ENCODE measurements at places on chromosomes 1 and 21.

DNA sequence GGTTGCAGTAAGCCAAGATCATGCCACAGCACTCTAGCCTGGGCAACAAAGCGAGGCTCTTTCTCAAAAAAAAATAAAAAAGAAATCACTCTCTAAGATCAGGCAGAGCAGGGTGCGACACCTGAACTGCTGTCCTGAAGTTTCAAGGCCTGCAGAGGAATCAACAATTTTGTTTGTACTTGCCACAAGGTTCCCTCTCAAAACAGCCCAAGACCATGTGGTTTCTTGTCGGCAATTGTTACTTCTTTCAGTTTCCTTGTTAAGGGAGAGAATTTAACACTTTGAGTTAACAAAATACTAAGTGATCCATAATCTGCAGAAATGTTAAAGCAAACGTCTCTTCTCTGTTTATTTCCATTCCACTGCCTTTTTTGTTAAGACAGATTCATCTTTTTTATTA lies 36.5 kb downstream of the MACO1 start:
- no peak for DNase-seq

GRCh38 chr21:17402937-17403336 lies 109.9 kb upstream of the CXADR start:
- no peak for DNase-seq

GRCh38 chr1:199124351-199124750 lies 485.5 kb downstream of the PTPRC start:
- DNase-seq, result peak; percentile 27

GRCh38 chr1:54238353-54239034 lies 38.5 kb downstream of the MRPL37 start:
- no peak for DNase-seq

DNA sequence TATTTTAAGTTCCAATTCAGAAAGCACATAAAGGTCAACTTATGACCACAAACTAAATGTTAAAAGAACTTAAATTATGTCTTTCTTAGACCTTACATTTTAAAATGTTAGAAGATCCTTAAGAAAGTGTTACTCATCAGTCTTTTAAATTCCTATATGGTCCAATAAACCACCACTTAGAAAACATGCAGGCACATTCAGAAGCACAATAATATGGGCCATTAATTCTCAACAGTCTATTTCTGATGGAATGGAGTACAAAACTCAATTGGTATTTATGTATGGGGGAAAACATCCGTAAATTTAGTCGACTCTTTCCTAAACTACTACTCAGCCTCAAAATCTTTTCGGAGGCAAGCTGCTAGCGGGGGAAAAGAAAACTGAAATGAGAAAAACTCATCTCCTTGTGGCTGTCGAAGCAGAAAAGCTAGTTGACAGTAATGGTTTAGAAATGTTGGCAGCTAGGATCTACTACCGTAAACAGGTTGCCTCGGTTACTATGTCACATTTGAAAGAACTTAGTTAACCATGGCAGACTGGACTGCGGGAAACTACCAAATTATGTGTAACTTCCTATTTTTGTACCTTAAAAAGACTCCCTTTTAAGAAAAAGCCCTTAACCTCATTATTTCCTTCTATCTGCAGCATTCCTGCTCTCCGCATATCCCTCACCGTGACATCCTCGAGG lies 1.0 kb downstream of the TRMT1L start:
- DNase-seq, result peak; percentile 46

GRCh38 chr1:171816300-171816901 lies 24.9 kb upstream of the DNM3 start:
- DNase-seq, result no peak

DNA sequence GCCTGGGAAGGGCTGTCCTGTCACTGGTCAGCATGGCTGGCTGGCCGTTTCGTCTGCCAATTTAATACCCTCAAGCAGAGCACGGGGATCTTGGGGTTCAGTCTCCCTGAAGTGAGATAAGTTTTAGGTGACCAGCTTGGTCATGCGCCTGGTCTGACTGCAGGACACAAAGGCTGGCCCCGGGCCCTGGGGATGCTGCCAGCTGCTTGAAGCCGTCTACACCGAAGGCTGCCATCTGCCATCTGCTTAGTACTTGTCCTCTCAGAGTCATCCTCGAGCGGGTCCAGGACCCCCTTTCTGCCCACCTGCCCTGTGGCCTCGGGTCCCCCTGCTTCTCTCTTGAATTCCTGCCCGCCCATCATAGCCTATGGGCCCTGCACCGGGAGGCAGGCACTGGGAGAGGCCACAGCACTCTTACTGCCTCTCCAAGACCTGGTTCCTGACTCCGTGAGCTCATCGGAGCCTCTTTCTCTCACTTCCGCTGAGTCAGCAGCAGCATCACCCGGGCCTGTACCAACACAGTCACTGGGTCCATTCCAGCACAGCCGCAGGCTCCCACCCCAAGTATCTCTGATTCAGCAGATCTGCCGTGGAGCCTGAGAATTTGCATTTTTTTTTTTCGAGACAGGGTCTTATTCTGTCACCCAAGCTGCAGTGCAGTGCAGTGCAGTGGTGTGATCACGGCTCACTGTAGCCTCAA lies 7.0 kb downstream of the FBLIM1 start:
- peak; percentile 65 for DNase-seq

DNA sequence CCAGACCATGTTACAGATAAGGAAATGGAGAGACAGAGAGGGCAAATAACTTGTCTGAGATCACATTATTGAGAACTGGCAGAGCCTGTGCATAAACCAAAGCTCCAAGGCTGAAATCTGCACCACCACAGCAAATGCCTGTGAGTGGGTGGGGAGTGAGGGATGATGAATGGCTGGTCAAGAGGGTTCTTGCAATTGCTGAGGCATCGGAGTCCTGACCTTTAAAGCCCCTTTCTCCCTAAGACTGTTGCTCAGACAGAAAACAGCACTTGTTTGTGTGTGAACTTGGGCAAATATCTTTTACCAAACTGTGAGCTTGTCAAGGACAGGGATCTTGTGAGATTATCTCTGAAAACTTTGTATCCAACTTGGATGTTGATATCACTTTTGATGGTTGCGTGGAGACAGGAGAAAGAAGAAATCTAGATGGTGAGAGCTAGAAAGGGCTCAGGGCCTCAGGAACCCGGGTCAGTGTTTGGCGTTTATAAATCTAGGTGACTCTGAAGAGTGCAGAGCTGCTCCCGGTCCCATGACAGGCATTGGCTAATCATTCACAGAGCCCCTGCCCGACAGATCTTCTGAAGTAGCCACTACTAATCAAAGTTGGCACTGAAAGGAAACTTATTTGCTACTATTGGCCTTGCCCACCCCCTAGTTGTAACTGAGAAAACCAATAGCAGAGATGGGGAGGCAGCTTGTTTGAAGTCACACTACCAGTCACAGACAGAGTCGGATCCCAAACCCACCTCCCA lies 122.3 kb downstream of the FOXD2 start:
- no peak for DNase-seq

DNA sequence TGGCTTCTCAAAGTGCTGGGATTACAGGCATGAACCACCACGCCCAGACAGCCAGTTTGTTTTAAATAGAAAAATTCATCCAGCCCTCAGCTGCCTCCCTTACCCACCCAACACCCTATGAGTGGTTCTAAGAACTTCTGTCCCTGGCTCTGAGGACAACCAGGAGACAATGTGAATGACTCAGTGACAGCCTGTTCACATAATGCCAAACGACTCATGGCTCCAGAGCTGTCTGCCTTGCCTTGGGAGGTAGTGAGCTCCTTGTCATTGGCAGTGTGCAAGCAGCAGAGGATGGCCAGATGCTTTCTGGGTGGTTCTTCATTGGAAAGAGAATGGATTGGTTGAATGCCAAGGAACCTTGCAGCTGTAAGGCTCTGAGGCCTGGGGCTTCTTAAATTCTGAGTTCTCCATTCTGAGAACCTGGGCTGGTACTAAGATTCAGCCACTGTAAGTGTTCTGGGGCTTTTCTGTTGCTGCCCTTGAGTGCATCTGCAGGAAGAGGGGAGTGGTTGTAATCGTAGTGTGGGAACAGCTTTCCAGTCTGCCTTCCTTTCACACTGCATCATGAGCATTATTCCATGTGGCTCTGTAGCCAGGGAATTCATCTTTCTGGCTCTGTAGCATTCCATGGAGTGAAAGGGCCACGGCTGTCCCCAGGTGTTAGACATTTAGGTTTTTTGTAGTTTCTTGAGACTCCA lies 5.8 kb downstream of the SERINC2 start:
- no peak for DNase-seq

- DNase-seq, result no peak
These were observed 1.3 kb downstream of the CRNN start for GRCh38 chr1:152412756-152413155.

DNA sequence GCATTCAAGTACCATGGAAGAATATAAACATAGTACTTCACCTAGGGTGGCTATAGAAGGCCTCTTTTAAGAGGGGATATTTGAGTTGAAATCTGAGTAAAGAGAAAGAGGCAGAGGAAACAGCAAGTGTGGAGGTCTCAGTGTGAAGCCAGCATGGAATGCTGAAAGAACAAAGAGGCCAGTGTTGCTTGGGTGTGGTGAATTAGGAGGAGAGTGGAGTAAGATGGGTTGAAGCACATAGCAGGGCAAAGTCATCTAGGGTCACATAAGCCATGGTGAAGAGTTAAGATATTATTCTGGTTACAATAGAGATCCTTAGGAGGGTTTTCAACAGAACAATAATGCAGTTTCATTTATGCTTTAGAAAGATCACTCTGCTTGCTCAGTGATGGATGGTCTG lies 37.5 kb downstream of the C1orf141 start:
- no peak for DNase-seq

DNA sequence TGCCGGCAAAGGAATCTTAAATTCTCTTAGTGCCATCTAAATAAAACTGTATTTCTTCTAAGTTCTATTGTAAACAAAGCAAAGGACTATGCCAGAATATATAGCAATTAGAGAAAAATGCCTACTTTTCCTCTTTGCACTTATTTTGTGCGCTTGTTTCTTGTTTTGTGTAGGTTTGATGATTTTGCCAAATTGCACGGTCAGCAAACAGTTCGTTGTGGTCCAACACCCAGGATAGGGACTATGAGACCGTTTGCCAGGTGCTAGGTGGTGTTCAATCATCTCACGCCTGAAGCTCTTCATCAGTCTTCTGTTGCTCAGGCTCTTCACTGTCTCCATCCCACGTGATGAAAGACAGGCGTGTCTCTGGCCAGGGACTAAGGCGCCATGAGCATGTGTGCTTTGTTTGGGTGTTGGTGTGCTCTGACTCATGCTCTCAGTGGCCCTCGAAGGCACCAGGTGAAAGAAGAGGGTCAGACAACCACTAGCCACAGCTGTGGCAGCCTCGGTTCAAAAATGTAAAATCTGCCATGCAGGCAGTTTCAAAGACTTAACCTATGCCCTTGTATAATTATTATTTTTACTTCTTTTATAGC lies 36.9 kb upstream of the KCNE1 start:
- no peak for DNase-seq

GRCh38 chr1:182357913-182358312 lies 33.7 kb downstream of the GLUL start:
- no peak for DNase-seq
